Left renal pelvis (tissue), 4 donors: ENCODE measurements at places on chromosomes 11 and 22.

- no peak for DNase-seq
Observed at GRCh38 chr22:34971456-34971855, 94.5 kb upstream of the ISX start.

DNA sequence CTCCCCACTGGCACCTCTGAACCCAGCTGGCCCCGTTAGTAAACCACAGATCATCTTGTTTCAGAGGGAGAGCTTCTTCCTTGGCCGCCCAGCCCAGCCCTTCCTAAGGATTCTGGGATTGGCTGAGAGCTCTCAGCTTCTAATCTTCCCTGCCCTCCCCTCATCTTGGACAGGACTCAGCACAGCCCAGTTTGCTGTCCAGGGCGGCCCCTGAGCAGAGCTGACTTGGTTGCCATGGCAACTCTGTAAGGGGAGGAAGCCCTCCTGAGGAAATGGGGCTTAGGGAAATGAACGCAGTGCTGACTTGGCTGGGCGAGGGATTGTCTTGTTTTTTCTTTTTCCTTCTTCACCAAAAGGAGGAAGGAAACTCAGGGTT is 4.6 kb downstream of the APOL4 start:
- no peak for DNase-seq

GRCh38 chr22:41334215-41334614 is 32.9 kb downstream of the ZC3H7B start:
- no peak for DNase-seq

- DNase-seq = no peak
Observed at GRCh38 chr11:48170241-48171233, 46.1 kb upstream of the OR4B1 start.

DNA sequence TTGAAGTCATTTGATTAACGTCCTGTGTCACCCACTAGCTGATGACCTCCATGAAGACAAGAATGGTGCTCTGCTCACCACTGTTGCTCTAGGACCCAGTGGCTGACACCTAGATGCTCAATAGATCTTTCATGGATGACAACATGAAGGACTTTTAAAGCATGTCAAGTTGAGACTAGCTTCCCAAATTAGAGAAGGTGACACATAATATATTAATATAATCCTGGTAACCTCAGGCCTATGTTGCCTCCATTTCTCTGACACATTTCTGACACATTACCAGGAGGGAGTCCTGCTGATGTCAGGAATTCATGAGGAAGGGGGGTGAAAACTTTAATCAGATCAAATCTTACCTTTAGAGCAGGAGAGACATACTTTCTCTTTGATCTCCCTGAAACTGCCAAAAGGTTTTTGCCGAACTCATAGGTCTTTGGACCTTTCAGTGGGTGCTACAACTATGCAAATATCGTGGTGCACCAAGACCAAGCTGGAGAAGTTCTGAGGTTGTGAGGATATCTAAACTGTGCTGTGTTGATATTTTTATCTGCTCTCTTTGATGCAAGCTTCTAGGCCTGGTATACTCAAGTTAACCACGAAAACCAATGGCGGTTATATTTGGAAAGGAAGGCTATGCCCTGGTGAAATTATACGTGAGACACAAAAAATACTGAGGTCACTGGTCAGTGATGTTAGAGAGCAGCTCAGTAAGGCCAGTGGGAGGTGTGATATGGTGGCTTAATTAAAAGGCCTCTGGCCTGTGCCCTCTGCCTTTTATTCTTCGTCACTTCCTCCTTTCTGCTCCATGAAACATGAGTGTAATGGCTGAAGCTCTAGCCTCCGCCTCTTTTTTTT is 13.2 kb upstream of the AMPD3 start:
- DNase-seq = no peak

- DNase-seq = no peak
Observed at GRCh38 chr11:61975638-61976419, 8.4 kb upstream of the FTH1 start.

- DNase-seq = no peak
Observed at GRCh38 chr11:19821412-19821875, 108.8 kb downstream of the NAV2 start.

- no peak for DNase-seq
Observed at GRCh38 chr11:71282581-71283351, 30.4 kb upstream of the SHANK2 start.

DNA sequence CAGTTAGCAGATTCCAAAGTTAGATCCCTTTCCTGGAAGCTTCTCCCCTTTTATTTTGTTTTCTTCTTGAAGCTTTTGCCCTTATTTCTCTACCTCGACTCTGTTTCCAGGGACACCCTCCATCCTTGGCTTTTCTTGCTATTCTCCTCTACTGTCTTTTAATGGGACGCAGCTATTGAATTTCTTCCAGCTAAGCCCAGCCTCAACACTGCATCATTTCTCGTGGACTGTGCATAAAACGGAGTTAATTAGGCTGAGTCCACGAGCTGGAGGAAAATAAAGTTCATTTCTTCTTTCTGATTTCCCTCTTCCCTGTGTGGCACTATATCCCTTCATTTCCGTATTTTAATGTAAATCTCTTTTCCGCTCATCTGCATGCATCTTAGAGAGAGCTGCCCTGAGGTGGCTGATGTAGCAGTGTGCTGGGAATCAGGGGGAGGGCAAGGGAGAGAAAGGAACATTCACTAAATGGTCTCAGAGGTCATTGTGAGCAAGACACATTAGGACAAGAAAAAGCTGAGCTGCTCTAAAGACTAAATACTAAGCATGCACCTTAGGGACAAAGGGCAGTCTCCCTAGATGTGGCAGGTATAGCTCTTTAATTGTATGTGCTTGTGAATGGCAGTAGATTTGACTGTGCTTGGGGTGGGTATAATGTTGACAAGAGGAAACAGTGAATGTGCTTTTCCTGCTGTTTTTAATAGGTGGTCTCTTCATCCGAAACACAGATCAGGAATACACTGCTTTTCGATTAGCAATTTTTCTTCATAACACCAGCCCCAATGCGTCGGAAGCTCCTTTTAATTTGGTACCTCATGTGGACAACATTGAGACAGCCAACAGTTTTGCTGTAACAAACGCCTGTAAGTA is 1.9 kb downstream of the GRIA4 start:
- DNase-seq = no peak

GRCh38 chr11:93267383-93267782 is 63.2 kb upstream of the DEUP1 start:
- no peak for DNase-seq

GRCh38 chr11:8745431-8746253 is 63.0 kb downstream of the RPL27A start:
- DNase-seq = no peak

GRCh38 chr11:73154178-73154577 is 12.1 kb upstream of the FCHSD2 start:
- DNase-seq = no peak

- no peak for DNase-seq
Observed at GRCh38 chr11:27702811-27703210, 2.6 kb upstream of the BDNF start.

DNA sequence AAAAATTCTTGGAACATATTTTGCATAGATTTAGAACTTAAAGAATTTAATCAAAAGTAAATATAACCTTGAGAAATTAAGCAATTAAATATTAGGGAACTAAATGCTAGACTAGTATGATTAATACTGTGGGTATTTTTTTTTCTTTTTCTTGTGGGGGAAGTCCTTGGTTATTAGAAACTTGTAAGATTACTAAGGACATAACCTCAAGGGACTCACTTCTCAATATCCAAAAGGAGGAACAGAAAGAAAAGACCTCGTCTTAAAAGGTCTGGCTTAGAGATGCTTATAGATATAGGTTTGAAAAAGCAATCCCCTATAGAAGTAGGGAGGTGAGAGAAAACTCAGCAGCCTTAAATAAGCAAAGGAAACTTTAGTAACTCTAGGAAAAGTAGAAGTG is 368.5 kb downstream of the INSC start:
- no peak for DNase-seq

GRCh38 chr22:41914611-41915034 is 251 bp downstream of the SHISA8 start:
- DNase-seq = no peak

GRCh38 chr11:133104009-133104744 is 428.1 kb downstream of the OPCML start:
- DNase-seq = no peak

GRCh38 chr11:115767047-115767802 is 263.0 kb upstream of the CADM1 start:
- DNase-seq = no peak

DNA sequence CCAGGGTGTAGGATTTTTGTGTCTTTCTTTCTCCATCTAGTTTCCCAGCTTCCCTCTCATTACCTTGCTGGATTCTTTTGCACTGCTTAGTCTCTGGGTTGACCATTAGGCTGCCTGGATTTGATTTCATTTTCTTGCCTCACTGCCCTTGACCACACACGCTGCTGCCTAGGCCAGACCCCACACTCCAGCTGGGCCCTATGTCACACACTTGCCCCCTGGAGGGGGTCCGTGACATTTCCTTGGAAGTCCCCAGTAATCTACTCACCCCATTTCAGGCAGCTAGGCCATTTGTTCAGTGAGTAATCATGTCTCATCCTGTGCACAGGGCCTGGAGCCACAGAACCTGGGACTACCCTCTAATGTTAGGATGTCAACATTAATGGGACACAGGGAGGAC is 81.9 kb upstream of the SPON1 start:
- DNase-seq = no peak

DNA sequence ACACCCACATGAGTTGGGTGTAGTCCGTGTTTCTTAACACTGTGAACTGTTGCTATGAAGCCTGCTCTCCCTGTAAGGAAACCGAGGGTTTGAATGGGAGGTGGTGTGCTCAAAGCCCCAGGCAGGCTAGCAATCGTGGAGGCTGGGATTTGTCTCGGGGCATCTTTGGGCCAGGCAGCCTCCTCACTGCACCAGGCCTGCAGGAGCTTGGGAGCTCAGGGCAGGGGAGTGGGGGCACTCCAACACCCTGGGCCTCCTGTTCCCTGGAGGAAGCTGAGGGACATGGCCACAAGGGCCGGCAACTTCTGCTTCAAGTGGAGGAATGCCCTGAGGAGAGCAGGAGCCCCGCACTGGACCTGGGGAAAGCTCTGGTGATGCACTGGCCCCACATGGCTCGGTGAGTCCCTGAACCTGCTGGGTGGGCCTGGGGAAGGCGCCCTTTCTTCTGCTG is 164.7 kb upstream of the B3GAT1 start:
- DNase-seq = no peak

DNA sequence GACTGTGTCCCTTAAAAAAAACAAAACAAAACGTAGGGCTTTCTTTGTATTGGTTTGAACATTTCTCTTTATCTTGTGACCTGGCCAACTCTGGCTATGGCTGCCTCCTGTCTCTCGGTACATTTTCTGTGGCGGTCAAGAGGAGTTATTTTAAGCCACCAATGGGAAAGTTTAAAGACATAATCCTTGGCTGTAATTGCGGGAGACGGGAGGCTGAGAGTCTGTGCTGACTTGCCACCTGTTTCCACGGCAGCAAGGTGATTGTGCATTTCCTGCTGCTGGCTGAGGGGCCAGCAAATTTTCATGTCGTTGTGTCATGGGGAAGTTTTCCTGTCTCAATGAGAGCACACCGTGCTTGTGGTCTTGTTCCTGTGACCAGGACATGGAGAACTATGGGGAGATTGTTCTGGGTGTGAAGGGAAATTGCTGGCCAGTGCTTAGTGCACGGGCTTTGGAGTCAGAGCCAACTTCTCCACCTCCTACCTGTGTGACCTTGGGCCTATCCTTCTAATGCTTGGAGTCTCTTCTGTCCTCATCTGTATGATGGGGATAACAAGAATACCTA is 11.0 kb downstream of the PTPRJ start:
- no peak for DNase-seq

DNA sequence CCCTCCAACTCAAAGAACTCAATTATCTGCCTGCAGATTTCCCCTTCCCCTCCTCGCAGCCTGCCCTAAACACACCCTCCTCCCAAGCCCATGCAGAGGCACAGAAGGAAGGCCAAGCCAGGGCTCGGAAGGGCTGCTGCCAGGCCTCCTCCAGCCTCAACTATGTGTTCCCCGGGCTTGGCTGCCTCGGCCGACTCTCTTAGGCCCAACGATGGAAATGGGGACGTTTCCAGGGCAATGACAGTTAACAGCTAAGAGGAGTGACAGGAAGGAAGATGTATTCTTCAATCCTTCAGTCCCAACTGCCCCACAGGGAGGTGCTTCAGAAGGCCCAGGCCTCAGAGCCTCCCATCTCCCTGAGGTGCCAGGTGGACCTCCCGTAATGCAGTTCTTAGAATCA is 104.0 kb upstream of the AKIP1 start:
- DNase-seq = no peak

- no peak for DNase-seq
Observed at GRCh38 chr11:78080084-78080817, 589 bp upstream of the NDUFC2 start.

DNA sequence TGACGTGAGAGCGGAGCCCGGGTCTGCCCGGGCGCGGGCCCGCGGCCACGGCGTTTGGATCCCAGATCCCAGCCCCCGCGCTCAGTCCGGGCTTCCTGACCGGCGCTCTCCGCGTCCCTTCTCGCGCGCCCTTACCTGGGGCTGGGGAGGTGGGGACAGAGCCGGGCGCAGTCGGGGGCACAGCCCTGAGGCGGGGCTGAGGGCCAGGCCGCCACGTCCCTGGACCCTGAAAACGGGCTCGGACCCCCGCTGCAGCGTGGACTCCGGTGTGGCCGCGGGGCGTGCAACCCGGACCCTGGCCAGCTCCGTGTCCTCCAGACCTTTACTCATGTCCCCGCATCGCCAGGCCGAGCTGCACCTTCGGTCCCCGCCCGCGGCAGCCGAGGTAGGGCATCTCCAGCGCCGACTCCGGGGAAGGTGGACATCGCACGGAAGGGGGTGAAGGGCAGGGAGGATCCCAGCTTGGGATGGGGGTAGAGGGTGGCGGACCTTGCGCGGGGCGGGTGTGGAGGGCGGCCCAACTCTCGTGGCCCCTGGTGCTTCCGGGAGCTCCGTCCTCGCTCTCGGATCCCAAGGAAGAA is 9.9 kb upstream of the AIFM3 start:
- DNase-seq = no peak

- DNase-seq = no peak
Observed at GRCh38 chr22:23217171-23218052, 37.1 kb downstream of the BCR start.

DNA sequence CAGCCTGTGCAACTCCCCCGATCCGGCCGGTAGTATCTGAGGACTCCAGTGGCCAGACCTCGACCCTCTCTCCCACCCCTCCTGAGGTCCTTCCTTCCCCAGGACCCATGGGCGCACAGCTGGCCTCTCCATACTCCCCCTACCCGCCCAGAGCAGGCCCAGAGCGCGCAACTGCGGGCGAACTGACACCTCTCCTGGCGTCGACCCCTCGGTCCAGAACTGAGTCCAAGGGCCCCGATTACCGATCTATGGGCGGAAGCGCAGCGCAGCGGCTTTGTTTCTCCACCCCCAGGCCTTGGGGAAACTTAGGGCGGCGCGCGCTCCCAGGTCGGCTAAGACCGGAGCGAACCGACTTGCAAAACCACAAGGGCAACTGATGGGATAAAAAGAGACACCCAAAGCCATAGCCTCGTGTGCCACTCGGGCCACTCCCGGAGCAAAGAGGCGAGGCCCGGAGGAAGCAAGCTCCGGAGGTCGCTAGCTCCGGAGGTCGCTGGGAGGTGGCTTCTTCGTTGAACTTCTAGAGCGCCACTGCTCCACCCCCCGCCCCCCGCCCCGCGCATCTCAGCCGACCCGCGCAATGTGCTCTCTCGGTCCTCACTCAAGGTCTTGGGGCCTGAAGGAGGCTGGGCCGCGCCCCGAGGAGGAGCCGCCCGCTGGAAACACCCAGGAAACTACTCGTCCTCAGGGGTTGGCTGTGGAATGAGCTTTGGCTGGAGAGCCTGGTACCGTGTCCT is 9.8 kb upstream of the ALX4 start:
- no peak for DNase-seq

GRCh38 chr22:24323233-24323632 is 52.6 kb downstream of the SPECC1L start:
- DNase-seq = no peak

GRCh38 chr22:35678836-35679235 is 30.6 kb downstream of the APOL6 start:
- no peak for DNase-seq

GRCh38 chr11:111417011-111417765 is 38.1 kb upstream of the POU2AF1 start:
- no peak for DNase-seq
